Stimulated activated CD8-positive, alpha-beta memory T cell treated with anti-CD3 and anti-CD28 coated beads, Interleukin-4, amount 100 ng/mL, for 4 hours (primary cell): ENCODE measurements at places on chromosomes 11 and 22.
A peak's percentile ranks its signal among the peaks of the same experiment; 100 is the strongest.

- no peak for DNase-seq
These were observed 27.3 kb upstream of the L3MBTL2 start for GRCh38 chr22:41177622-41178424.

- no peak for DNase-seq
These were observed 53.7 kb upstream of the CARD18 start for GRCh38 chr11:105193260-105193659.

- DNase-seq = no peak
These were observed 15.3 kb downstream of the BPIFC start for GRCh38 chr22:32448980-32449379.

DNA sequence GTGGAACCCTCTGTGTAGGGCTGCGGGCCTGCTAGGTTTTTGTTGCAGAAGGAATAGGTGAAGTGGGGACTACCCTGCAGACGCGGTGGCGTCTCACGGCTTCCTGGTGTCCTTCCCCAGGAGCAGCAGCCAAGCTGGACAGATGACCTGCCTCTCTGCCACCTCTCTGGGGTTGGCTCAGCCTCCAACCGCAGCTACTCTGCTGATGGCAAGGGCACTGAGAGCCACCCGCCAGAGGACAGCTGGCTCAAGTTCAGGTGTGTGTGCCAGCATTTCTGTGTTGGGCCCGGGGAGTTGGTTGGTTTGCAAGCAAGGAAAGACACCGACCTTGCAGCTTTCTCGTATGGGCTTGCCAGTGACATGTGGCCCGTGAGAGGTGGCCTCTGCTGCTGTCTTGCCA is 15.3 kb downstream of the TAB1 start:
- DNase-seq = no peak

DNA sequence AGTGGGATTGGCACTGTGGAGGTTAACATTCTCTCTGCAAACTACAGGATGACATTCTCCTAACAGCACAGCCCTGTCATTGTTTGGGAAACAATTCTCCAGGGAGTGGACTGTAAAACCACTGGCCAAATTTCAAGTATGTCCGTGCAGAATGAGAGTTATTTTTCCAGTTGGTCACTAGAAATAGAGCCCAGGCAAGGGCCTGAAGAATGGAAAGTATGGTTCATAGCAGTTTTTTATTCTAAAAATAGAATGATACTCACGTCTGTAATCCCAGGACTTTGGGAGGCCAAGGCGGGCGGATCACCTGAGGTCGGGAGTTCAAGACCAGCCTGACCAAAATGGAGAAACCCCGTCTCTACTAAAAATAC is 39.0 kb upstream of the CD44 start:
- DNase-seq = no peak

- no peak for DNase-seq
These were observed 79.1 kb downstream of the SERGEF start for GRCh38 chr11:17933708-17934107.

DNA sequence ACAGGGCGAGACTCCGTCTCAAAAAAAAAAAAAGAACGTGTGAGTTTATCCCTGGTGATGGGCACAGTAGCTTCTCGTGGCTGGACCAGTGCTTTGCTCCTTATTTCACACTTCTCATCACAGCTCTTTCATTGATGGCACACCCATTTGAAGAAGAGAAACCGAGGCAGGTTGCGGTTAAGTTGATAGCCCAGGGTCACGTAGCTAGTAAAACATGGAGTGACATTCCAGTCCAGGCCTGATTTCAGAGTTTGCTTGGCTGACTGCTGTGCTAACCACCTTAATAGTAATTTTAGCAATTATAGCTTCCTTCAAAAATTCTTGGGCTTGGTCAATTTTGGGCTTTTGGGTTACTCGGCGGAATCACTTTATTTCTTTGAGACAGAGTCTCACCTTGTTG is 25.8 kb downstream of the AP2A2 start:
- no peak for DNase-seq

DNA sequence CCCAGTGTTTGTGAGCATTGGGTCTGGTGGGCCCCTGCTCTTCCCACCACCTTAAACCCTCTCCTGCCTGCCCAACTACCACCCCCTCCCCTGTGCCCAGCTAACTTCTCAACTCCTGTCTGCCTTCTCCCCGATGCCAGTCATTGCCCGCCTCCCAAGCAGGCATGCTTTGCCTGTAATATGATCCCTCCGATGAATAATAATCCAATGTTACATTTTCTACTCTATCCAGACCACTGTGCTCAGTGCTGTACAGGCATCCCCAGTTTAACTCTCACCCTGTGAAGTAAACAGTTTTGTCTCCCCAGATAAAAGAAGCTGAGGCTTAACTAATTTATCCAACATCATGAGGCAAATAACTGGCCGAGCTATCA is 35.5 kb upstream of the OLFML1 start:
- DNase-seq = no peak

DNA sequence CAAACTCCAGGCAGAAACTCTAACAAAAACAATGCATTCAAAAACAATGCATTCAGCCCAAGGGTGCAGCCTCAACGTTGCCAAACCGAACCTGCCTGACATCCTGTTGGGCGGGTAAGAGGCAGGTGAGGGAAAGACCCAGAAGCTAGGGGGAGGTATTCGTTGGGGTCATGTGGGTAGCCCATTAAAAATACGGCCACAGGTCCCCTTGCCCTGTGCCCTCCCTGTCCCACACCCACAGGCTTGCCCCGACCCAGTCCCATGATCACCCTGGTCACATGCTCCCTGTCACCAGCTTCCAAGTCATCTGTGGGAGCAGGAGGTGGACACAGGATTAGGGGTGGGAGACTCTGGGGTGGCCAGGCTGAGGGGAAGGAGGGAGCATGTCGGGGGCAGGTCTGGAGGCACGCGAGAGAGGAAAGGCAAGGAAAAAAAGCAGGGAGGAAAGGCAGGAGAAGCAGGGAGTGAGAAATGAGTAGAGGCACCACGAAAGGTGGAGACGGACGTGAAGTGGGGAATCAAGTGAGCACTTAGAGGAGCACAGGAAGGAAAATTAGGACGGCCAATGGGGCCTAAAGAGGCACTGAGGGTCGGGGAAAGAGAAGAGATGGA is 683 bp downstream of the PLA2G6 start:
- no peak for DNase-seq

GRCh38 chr22:45987136-45987861 is 10.3 kb upstream of the WNT7B start:
- DNase-seq = no peak

DNA sequence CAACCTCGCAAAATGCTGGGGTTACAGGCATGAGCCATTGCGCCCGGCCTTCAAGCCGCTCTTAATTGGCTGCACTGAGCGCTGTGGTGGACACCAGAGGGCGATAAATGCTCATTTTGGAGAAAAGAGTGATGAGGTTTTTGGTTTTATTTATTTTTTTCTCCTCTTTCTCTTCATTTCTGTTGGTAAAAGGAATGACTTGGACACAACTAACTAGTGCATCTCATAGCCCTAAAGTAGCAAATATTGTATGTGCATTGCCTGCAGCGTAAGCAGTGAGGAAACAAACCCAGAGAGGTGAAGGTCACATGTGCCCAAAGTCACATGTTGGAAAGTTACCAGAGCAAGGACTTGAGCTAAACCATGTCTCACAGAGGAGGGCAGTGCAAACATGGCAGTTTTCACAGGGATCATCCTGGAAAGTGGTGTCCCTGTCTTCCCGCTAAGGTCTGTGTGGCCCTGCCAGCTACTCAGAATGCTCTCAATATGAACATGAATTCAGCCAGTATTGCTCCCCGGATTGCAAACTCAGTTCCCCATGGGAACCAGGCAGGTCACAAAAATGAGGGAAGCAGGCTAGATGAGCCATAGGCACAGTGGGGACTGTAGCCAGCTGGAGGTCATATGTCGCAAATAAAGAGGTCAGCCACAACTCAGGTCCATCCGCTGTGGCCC is 8.6 kb upstream of the CD82 start:
- DNase-seq = peak; percentile 55

DNA sequence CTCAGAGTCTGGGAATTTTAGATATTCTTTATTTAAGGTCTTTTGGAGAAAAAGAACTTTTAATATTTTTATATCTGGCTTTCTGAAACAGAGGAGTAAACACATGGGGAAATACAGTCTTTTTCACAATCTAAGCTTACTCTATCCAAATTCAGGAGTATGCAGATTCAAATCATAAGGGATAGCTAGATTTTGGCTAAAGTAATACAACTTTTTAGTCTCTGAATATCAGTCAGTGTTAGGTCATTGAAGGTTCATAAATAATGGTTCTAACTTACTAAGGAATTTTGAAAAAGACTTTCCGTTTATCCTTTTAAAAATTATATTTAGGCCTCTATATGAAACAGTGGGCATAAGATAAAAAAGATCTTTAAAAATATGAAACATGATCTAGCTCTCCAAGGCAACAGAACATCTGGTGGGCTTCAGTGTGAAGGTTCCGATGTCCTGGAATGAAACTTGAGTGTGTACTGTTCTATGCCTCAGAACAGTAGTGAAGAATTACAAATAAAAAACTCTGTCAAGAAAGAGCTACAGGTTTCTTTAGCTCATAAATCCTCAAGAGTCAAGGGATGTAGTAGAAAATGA is 165.2 kb upstream of the PDGFD start:
- no peak for DNase-seq

DNA sequence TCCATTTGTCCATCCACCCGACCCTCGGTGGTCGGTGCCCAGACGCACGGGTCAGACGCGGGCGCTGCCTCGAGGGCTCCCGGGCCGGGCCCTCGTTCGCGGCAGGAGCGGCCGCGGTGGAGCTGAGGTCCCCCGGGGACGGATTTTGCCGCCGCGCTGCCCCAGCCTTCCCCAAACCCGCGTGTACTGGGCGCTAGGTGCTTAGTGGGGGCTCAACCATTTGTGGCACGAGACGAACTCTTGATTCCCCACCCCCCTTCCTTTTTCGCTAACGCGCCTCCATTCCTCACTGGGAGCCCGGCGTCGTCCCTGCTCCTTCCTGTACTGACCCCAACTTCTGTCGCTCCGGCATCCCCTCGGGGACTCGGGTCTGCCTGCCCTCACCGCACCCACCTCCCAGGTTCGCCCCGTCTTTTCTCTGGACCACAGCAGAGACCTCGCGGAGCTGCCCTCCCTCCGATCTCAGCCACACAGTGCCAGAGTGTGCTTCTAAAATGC is 789 bp upstream of the CBX7 start:
- no peak for DNase-seq

GRCh38 chr11:75626889-75627529 is 41.8 kb downstream of the MAP6 start:
- no peak for DNase-seq

GRCh38 chr22:43402128-43402527 is 9.7 kb upstream of the MPPED1 start:
- no peak for DNase-seq

GRCh38 chr11:16359369-16359768 is 3.0 kb upstream of the SOX6 start:
- DNase-seq = no peak

GRCh38 chr11:77442394-77443053 is 31.4 kb downstream of the PAK1 start:
- DNase-seq = no peak

DNA sequence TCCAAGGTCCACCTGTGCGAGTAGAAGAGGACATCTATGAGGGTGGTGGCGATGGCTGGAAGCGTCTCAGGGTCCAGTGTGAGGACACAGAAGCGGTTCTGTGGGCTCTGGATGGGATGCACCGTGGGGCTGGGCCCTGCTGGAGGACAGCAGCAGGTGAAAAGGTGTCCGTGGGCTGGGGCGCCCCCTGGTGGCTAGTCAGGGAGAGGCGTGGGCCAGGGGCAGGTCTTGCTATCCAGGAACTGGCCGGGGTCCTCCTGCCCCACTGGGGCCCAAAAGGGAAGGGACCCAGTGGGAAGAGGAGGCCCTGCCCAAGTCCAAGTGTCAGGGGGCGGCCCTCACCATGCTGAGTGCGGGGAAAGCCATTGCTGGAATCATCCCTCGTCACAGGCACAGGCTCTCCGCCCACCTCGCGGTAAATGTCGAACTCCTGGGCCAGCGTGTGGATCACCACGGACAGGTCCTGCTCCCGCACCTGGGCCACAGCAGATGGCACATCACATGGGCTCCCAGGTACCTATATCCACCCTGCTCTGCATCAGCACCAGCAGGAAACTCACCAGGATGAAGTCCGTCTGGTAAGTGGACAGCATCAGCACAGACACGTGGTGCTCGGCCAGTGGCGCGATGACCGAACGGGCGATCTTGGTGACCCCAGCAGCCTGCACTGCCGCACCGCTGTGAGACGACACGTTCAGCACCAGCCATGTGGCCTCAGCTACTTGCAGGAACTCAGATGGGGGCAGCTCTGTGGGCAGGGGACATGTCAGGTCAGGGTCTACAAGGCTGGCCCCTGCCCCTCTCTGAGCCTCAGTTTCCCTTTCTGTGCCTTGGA is 2.3 kb downstream of the CASTOR1 start:
- DNase-seq = peak; percentile 65

DNA sequence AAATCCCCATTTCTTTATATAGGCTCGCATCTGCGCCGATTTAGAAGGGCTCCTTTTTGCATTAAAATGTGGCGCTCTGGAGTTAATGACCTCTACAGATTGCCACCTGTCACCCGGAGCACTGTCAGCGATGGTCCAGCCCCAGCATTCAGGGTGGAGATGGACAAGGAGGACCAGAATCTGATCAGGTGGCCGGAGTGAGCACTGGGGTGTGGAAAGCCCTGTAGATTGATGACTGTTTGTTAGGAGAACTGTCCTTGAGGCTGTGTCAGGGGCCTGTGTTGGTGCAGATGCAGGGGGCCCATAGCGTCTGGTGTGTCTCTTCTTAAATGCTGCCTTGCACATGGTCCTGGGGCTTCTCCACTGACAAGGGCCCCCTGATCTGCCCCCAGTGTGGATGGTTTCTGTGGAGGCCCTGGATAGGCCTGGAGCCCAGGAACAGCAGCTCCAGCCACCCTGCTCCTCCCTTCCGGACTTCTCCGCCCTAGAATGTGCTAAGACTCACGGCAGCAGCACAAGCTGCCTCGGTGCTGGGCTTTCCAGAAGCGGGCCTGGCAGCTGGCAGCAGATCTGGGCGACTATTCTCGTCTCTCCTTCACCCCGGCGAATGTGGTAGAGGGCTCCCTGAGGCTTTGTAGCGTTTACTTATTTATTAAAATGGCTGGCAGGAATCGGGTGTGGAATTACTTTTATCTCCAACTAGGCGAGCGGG is 1333.3 kb downstream of the BRD1 start:
- DNase-seq = no peak

GRCh38 chr11:118247041-118247440 is 5.1 kb downstream of the MPZL3 start:
- DNase-seq = no peak

DNA sequence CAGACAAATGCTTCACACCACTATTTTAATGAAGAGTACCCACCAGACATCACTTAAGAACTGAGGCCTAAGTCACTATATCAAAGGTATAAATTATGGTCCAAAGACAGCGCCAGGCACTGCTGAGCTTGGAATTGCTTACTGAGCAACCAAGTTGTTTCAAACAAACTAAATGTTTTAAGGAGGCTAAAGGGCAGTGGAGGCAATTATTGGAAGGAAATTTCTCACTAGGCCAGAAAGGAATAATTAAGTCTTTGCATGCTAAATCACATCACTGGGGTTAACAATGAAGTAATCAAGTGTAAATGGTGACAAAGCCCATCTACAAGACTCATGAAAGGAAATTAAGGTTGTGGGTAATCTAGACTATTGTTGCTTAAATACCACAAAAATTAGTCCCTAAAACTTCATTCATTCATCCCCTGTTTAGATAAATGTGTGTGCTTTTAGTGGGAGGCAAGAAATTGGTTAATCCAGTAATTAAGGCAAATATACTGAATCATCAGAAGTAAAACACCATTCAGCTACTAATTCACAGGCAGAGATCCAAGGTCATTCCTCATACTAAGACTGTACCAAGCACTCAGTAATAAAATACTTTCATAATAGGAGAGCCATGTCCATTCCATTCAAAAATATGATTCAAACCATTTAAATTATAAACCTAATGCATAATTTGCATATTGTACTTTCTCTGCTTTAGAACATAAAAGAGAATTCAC is 21.2 kb downstream of the LGR4 start:
- no peak for DNase-seq
